ENCODE measurements at places on chromosomes 6 and 20.

GRCh38 chr6:35177596-35177995 is 36.2 kb upstream of the SCUBE3 start:
- no peak for DNase-seq

GRCh38 chr6:126600258-126600916 is 260.5 kb downstream of the CENPW start:
- no peak for DNase-seq

DNA sequence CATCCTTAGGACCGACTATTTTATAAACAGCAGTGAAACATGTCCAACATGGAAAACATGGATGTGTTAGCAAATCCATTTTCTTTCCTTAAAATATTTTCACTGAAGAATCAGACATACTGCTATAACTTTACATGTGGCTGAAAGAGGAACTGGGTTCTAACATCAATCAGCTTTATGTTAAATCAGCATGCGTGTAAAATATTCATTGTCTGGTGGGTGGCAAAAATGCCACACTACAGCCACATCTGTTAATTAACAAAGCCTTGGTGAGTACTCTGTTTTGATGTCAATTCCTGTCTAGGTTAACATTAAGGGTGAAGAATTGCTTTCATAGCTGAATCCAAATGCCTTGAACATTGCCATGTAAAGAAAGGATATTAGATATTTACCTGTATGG is 222.6 kb upstream of the CEP162 start:
- DNase-seq, result no peak

GRCh38 chr20:46987001-46987400 is 92.4 kb downstream of the EYA2 start:
- no peak for DNase-seq

GRCh38 chr6:42354702-42355101 is 97.0 kb downstream of the TRERF1 start:
- DNase-seq, result no peak

- DNase-seq, result no peak
These were observed 7.1 kb upstream of the MYLK2 start for GRCh38 chr20:31811796-31812728.

GRCh38 chr6:166471797-166472260 is 89.1 kb upstream of the MPC1 start:
- no peak for DNase-seq

- DNase-seq, result no peak
These were observed 13.0 kb downstream of the TENT5A start for GRCh38 chr6:81739230-81740195.

DNA sequence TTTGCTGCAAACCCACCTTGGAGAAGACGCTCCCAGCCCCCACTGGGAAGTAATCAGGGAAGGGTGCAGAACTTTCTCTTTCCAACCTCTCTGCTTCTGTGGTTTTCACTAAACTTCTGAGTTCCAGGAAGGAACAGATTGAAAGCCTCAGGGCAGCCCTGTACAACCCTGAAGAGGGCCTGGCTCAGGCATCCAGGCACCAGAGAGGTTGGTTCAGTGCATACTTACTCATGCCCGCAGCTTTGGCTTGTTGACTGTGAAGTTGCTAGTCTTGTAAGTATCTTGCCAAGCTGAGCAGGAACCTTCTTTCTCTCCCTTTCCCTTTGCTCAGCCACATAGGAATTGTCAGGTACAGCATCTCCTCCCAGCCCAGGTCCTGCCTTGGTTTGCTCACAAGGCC is 272.2 kb upstream of the FOXQ1 start:
- no peak for DNase-seq

- DNase-seq, result no peak
These were observed 10.4 kb downstream of the SRXN1 start for GRCh38 chr20:642398-643174.

DNA sequence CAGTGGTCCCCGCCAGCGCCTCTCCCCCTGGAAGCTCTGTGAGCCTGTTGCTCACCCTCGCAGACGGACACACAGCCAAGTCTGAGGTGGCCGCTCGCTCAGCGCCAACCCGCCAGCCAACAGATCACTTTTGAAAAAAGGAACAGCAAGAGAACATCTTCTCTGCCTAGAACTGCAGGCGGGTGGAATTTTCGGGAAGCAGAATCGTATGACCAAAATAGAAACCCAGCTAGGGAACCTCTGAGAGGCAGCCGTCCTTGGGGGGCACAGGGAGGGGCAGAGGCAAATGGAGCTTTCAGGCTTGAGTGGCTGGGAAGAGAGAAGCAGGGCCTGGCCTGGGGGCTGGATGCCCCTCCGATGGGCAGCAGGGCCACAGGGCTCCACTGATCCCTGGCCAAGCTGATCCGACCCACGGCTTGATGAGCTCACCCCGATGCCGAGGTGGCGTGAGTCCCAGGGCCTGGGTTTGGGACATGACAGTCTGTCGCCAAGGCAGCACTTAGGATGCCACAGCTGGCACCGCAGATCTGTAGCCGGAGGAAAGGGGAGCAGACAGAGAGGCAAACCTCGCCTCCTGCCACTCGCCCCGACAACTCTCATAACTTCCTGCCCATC is 9.8 kb downstream of the NFATC2 start:
- DNase-seq, result no peak

DNA sequence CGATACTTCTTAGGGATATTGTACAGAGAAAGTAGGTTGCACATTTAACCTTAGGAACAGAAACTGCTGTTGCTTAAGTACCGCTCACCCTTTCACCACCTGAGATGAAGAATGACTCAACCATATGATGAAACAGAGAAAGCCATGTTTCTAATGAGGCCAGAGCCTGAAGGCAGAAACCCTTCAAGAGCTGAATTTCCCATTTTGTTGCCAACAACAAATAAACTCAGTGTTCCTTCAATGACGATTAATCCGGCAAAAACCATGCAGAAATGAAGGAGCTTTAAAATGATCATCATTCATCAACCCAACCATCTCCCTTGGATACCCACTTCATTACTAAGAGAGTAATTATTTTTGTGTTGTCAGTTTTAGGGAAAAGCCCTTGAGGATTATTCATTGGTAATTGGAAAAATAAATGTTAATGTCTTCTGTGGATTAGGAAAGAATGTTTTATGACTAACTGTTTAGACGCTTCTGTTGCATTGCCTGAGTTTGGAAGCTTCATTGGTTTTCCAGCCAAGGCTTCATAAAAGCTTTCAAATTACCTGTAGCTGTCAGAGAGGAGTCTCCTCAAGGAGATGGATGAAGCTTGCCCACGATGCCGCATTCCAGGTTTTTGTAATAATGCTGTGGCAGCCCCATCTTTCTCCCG is 112.1 kb upstream of the IYD start:
- no peak for DNase-seq

GRCh38 chr6:148508401-148509041 is 165.9 kb downstream of the SASH1 start:
- DNase-seq, result no peak

- no peak for DNase-seq
These were observed 68.8 kb downstream of the UTRN start for GRCh38 chr6:144353871-144354314.

GRCh38 chr6:137867685-137868509 is 838 bp downstream of the TNFAIP3 start:
- no peak for DNase-seq

- DNase-seq, result no peak
These were observed at the start of gene SLPI for GRCh38 chr20:45254383-45255262. Gene SLPI (minus strand): TSS chr20:45254564. CDS start chr20:45254543, 21 bp downstream.

DNA sequence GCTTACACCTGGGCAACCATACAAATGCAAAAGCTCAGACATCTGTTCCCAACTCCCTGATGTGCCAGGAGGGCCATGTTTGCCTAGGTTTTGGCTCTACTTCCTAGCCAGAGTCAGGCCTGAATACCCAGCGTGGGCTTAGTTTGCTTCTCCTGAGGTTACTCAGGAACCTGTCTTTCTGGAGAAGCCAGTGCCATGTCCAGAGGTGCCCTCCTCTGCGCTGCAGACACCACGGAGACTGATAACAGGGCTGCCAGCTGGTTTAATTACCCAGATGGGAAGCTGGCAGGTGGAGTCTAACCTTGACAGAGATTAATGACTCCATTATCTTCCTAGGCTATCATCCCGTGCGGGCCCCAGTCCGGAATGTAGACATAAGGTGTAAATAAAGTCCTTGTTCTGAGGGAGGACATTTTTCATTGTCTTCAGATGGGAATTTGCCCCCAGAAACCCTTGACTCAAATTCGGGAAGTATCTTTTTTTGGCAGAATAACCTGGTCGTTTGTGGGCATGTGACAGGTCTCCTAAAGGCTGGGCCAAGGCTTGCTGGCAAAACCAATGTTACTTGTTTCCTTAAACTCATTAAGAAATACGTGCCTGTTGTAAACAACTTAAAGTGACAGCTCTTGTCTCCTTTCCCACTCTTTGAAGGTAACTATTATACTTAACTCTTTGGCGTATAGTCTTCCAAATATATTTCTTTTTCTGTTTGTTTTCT is 29.2 kb upstream of the ZNFX1 start:
- DNase-seq, result no peak

GRCh38 chr6:140546640-140547039 is 1172.2 kb upstream of the CITED2 start:
- no peak for DNase-seq

GRCh38 chr6:133889557-133890403 is 867 bp downstream of the TCF21 start:
- DNase-seq, result no peak

GRCh38 chr6:144064402-144065212 is 30.8 kb downstream of the SF3B5 start:
- DNase-seq, result peak; percentile 48

DNA sequence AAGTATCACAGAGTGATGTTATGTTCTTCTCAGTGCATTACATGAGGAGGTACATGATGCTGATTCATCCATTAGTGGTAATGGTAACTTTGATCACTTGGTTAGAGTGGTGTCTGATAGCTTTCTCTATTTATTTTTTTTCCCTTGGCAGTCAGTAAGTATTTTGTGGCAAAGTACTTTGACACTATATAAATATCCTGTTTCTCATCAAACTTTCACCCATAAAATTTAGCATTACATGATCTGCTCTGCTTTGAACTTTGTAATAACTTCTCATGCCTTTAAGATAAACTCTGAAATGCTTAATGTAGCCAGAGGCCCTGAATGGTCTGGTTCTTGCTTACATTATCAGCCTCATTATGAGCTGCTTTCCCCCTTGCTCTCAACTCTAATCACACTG is 127.9 kb downstream of the MBOAT1 start:
- DNase-seq, result no peak

DNA sequence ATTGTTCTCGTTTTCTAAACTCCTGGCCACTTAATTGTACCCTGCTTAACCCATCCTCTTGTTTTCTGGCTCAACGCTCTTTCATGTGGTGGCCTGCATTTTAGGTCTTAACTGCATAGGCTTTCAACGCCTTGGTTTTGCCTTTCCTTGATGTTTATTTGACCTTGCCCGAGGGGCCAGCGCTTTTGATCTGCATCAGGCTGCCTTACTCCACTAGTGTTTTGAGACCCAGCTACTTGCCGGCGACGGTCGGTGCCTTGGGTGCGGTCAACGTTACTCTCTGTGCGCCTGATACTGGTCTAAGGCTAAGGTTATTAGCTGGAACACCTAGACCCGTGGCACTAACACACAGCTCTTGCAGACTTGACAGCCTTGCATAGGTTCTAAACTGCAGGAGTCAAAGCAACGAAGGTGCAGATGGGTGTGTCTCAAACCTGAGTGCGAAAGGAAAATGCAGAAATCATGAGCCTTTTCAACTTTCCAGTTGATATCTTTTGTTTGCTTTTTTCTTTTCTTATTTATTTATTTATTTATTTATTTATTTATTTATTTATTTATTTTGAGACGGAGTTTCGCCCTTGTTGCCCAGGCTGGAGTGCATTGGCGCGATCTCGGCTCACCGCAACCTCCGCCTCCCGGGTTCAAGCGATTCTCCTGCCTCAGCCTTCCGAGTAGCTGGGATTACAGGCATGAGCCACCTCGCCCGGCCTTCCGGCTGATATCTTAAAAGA is 138.8 kb downstream of the HFE start:
- no peak for DNase-seq

GRCh38 chr6:137156650-137157049 is 16.8 kb downstream of the IL22RA2 start:
- no peak for DNase-seq

DNA sequence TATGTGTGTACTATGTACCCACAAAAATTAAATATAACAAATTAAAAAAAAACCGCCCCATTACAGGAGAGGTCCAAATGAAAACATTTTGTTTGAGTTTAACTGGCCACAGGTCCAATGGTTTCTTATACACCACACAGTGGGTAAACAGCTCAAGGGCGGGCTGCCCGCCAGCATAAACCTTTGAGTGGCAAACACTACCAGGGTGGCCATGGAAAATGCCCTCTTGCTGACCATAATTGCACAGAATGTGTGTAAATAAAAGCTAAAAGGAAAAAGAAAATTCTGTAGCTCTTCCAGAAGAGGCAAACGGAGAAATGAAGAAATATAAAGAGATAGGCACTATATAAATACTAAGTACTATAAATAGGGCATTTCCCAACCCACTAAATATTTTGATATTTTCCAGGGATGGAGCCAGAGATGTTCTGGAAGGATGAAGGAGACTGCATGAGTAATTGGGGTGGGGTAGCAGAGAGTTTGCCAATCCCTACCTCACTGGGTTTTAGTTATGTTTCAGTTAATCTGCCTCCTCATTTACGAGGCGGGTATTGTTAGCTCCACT is 1.1 kb upstream of the CDC5L start:
- no peak for DNase-seq

- DNase-seq, result no peak
These were observed 230.5 kb upstream of the RIN2 start for GRCh38 chr20:19527509-19527908.

GRCh38 chr6:137717074-137718073 is 149.7 kb upstream of the TNFAIP3 start:
- peak; percentile 56 for DNase-seq

DNA sequence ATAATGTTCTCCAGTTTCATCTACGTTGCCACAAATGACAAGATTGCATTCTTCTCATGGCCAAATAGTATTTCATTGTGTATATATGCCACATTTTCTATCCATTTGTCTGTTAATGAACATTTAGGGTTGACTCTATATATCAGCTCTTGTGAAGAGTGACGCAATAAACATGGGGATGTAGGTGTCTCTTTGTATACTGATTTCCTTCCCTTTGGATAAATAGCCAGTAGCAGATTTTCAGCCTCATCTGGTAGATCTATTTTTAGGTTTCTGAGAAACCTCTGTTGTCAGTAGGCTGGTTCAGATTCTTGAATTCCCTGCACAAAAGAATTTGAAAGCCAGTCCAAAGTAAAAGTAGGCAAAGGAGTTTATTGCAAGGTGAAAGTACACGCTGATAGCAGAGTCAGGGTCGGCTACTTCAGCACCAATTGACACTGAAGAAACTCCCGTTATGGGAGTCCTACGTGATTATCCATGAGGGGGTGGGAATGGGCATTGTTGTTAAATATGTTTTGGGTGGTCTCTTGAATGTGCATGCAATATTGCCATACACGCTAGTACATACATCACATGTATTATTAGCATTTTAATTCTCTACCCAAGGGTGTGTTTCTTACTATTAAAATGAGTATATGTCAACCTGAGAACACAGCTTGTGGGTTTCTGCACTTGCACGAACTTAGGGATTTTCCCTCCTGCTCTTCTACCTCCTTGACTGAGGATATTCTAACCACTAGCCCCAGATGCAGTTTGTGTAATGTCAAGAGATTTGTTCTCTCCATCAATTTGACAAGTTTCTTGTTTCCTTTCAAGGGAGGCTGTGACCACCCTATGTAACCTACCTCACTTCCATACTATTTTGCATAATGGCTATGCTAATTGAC is 14.4 kb upstream of the SLC17A2 start:
- no peak for DNase-seq
